ENCODE measurements at places on chromosomes 6 and 20.
A peak's percentile ranks its signal among the peaks of the same experiment; 100 is the strongest.

DNA sequence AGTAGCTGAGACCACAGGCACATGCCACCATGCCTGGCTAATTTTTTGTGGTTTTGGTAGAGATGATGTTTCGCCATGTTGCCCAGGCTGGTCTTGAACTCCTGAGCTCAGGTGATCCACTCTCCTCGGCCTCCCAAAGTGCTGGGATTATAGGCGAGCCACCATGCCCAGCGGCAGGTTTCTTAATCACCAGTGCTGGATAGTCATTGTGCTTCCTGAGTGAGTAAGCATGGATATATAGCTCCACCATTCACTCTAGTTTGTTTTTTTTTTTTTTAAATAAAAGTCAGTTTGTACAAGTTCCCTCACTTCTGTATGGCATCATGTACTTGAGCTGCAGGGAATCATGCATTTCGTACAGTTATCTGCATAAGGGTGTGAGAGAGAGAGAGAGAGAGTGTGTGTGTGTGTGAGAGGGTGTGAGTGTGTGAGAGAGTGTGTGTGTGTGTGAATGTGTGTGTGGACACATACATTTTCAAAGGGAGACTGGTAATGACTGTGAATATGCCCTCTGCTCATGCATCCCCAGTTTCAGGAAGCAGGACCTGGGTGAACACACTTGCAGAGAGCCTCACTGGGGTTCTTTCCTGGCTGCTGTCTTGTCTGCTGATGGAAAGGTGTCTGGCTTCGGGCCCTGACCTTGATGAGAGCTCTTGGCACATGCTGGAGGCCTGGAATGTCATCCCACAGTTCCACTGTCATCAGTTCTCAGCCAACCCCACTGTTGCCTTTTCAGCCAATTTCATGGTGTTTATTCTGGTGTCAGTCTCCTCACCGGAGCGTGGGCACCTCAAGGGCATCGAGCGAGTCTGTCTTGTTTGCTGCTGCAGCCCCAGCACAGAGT is 65.0 kb upstream of the XRN2 start:
- peaks cover 3% of the 10 kb centered on the region for H3K4me1 ChIP-seq
- no peak overlapping the region for H3K27ac ChIP-seq
- no peak overlapping the region for H3K4me3 ChIP-seq

DNA sequence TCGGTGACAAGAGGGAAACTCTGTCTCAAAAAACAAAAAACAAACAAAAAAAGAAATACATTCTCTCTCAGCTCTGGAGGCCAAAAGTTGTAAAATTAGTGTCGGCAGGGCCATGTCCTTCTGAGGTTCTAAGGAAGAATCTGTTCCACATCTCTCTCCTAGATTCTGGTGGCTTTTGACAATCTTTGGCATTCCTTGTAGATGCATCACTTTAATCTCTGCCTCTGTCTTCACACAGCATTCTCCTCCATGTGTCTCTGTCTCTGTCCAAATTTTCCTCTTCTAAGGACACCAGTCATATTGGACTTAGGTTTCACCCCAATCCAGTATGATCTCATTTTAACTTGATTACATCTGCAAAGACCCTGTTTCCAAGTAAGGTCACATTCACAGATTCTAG is 9.1 kb downstream of the PPP2R5D start:
- H3K27ac ChIP-seq, result peak overlapping the region; percentile 11
- peaks cover 31% of the 10 kb centered on the region for H3K36me3 ChIP-seq
- H3K4me3 ChIP-seq, result no peak overlapping the region
- no peak for DNase-seq
- no peaks in the 10 kb centered on the region for H3K27me3 ChIP-seq

- H3K36me3 ChIP-seq, result no peaks in the 10 kb centered on the region
- H3K27me3 ChIP-seq, result no peaks in the 10 kb centered on the region
- no peak overlapping the region for H3K4me3 ChIP-seq
- H3K27ac ChIP-seq, result no peak overlapping the region
Observed at GRCh38 chr20:11509776-11510175, 407.9 kb upstream of the BTBD3 start.

GRCh38 chr6:139883776-139884175 is 509.3 kb upstream of the CITED2 start:
- H3K4me1 ChIP-seq, result no peaks in the 10 kb centered on the region
- DNase-seq, result no peak
- H3K36me3 ChIP-seq, result no peaks in the 10 kb centered on the region
- H3K27ac ChIP-seq, result no peak overlapping the region

DNA sequence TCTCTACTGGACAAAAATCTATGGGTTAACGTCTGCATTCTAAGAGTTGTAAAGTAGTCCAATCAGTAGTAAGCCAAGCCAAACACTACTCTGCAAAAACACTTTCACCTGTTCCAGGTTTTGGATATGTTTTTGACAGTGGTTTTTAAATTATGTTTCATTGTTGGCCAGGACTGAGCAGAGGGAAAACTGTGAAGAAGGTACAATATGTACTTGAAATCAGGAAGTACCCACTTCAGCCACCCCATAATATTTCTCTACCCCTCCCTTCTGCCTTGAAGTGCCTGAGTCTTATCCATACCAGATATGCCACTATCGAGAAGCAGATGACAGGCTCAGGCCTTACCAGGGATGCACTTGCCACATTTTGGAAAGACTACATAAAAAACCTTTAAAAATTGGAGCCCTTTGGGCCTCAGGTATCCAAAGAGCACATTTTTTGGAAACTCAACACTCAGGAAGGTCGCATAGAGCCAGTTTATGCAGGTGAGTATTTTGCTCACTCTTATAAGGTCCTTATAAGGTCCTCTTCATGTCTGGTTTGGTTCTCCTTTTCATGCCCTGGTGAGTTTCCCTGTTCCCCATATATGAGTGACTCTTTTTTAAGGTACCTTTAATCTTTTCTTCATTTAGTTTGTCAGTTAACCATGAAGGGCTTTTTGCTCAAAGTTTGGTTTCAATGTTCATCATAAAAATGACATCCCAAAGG is 859.3 kb upstream of the FLRT3 start:
- no peak overlapping the region for H3K27ac ChIP-seq
- no peaks in the 10 kb centered on the region for H3K4me1 ChIP-seq
- H3K27me3 ChIP-seq, result no peaks in the 10 kb centered on the region
- no peak overlapping the region for H3K4me3 ChIP-seq

DNA sequence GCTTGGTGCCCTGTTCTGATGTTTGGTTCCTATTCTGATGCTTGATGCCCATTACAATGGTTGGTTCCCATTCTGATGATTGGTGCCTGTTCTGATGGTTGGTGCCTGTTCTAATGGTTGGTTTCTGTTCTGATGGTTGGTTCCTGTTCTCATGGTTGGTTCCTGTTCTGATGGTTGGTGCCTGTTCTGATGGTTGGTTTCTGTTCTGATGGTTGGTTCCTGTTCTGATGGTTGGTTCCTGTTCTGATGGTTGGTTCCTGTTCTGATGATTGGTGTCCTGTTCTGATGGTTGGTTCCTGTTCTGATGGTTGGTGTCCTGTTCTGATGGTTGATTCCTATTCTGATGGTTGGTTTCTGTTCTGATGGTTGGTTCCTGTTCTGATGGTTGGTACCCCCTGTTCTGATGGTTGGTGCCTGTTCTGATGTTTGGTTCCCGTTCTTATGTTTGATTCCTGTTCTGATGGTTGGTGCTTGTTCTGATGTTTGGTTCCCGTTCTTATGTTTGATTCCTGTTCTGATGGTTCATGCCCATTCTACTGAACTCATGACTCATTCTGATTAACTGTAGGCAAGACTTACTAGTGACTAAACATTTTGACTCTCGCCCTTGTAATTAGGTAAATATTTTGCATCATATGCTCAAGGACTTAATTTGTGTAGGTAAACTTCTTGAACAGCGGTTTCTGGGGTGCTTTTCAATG is 146.2 kb downstream of the DLL1 start:
- H3K27me3 ChIP-seq, result peaks cover 7% of the 10 kb centered on the region
- no peak for DNase-seq
- no peak overlapping the region for H3K4me3 ChIP-seq
- peak overlapping the region; percentile 24 for H3K27ac ChIP-seq
- peaks cover 22% of the 10 kb centered on the region for H3K4me1 ChIP-seq

DNA sequence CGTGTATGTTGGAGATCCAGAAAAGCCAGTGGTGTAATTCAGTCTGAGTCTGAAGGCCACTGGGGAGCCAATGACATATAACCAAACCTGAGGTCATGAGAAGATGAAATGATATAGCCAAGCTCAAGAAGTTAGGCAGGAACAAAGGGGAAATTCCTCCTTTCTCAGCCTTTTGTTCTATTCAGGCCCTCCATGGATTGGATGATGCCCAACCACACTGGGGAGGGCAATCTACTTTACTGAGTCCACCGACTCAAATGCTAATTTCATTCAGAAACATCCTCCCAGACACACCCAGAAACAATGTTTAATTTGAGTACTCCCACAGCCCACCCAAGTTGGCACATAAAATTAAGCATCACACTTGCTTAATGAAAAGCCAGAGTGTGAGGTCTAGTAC is 183.6 kb downstream of the GJA1 start:
- no peaks in the 10 kb centered on the region for H3K27me3 ChIP-seq
- H3K4me1 ChIP-seq, result peaks cover 1% of the 10 kb centered on the region
- H3K4me3 ChIP-seq, result no peak overlapping the region
- no peaks in the 10 kb centered on the region for H3K36me3 ChIP-seq

DNA sequence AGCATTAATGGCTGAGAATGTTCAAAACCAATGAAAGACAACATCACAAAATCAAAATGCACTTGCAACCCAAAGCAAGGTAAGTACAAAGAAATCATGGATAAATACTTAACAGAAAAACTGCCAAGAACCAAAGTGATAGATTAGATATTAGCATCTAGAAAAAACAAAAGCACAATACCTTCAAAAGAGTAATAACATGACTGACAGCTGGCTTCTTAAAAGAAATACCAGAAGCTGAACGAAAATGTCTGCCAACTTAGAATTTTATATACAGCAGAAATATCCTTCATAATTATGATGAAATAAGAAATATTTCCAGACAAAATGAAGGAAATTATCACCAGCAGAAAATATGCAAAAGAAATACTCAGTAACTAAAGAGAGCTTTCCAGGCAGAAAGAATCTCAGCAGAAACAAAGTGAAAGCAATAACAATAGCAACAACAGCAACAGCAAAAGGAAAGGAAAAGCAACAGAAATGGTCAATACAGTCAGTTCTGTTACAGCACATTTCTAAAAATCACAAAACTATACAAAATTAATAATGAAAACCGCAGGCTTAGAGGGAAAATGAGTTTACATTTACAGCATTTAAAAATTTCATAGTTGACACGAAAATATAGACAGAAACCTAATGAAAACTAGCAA is 121.5 kb upstream of the MAN1A1 start:
- DNase-seq, result no peak
- peaks cover 26% of the 10 kb centered on the region for H3K4me1 ChIP-seq
- peaks cover 15% of the 10 kb centered on the region for H3K36me3 ChIP-seq
- H3K27me3 ChIP-seq, result peaks cover 9% of the 10 kb centered on the region

DNA sequence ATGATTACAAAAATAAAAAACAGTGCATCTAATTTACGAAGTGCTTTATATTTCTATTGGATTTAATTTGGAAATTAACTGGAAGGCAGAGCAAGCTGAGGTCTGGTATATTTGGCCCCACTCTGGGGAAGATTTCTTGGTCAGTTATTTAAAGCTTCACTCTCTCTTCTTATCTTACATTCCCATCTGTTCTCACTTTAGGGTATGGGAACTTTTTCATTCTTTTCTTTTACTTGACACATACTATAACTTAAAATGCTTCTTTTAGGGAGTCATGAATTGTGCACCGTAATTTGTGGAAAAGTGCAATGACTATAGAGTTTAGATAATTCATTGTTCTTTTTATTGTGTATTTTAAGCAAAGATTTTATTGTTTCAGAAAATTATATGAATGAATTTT is 170.4 kb downstream of the BCKDHB start:
- H3K4me1 ChIP-seq, result peaks cover 10% of the 10 kb centered on the region
- no peak overlapping the region for H3K4me3 ChIP-seq
- H3K27ac ChIP-seq, result no peak overlapping the region
- H3K36me3 ChIP-seq, result no peaks in the 10 kb centered on the region
- no peaks in the 10 kb centered on the region for H3K27me3 ChIP-seq
